ENCODE measurements at places on chromosomes 5 and 9.
A peak's percentile ranks its signal among the peaks of the same experiment; 100 is the strongest.

GRCh38 chr5:86797677-86798076 lies 179.9 kb downstream of the COX7C start:
- DNase-seq, result no peak

DNA sequence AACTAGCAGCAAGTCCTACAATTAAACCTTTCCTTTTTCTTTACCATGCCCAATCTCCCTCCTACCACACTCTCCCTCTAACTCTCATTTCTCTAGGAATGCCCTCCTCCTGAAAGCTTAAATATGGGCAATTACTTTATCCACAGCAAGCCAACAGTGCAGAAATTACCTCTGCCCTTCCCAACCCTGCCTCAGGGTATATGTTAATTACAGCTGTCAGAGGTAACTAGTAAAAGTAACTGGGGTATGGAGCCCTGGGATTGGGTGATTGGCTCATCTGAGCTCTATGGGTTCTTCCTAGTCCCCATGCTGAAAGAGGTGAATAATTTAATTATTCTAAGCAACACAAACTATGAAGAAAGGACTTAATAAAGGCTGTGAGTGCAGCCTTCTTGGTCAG lies 478.9 kb upstream of the NMUR2 start:
- no peak for DNase-seq

- DNase-seq, result no peak
Observed at GRCh38 chr5:61622156-61622555, 290.1 kb downstream of the ZSWIM6 start.

- no peak for DNase-seq
Observed at GRCh38 chr9:118992813-118993794, 376.1 kb downstream of the BRINP1 start.

GRCh38 chr9:106885451-106885850 lies 22.5 kb downstream of the ZNF462 start:
- DNase-seq, result no peak

DNA sequence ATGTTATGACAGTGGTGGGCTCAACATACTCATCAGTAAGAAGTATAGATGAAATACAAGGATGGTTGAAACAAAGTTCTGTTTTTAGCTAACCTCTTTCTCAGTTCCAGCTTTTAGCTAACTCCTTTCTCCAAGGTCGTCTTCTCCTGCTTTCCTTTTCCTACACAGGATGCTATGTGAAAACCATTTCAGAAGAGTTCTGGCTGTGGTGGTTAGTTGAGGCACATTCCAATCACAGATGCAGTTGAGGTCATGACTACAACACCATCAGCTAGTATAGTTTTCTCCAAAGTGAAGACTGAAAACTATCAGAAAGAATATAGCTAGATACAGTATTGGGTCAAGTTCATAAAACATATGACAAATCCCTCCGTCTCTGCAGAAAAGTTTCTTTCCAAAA lies 477.7 kb upstream of the C9orf72 start:
- no peak for DNase-seq

DNA sequence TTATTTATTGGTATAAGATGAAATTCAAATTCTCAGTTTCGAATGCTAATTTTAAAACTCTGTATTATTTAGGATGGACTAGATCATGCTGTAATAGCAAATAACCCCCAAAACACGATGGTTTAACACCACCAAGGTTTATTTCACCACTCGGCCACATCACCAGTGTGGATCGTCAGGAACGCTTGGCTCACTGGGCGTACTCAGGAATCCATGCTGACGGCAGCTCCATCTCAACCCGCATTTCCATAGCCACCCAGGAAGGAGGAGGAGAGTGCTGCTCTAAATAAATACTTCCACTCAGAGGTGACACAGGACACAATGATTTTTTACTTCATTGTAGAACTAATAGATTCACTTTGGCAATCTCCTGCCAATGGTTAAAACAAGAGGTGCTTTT lies 347.4 kb downstream of the SH3GL2 start:
- no peak for DNase-seq

GRCh38 chr9:124666642-124667041 lies 104.5 kb downstream of the NR6A1 start:
- DNase-seq, result no peak

- no peak for DNase-seq
Observed at GRCh38 chr9:73583576-73583975, 431.9 kb downstream of the ANXA1 start.

- no peak for DNase-seq
Observed at GRCh38 chr9:106322706-106323245, 540.2 kb upstream of the ZNF462 start.

DNA sequence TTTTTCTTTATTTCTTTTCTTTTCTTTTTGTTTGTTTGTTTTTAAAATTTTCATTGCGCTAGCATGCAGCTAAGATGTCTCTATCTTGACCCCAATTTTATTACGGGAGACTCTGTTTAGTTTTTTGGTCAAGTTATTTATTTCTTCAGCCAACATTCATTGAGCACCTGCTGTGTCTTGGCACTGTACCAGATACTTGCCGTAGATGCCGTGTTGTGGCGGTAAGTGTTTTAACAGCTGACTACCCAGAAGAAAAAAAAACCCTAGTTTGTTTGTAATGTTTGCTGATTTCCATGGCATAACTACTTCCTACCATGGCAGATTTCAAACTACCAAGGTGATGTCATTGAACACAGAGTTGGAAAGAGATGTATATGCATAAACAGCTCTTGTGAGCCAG lies 65.0 kb downstream of the UGCG start:
- DNase-seq, result no peak

GRCh38 chr5:138753794-138754698 lies 821 bp downstream of the CTNNA1 start:
- DNase-seq, result peak; percentile 90

DNA sequence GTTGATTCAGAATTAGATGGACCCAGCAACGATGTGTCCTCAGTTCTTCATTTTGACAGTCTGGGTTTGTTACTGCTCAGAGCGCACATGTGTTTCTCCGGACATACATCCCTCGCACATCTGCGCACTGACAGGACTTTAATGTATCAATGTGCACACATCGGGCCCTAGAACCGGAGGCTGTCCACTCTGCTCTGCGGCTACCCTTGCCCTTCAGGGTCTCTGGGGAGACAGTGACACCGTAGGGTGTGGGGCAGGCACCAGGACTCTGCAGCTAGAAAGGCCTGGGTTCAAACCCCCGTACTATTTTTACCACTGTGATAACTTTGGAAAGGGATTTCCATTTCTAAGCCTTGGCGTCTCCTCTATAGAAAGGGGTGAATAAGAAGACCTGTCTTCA lies 23.5 kb upstream of the LPCAT1 start:
- no peak for DNase-seq

GRCh38 chr9:131197160-131197911 lies 72.0 kb downstream of the NUP214 start:
- no peak for DNase-seq

DNA sequence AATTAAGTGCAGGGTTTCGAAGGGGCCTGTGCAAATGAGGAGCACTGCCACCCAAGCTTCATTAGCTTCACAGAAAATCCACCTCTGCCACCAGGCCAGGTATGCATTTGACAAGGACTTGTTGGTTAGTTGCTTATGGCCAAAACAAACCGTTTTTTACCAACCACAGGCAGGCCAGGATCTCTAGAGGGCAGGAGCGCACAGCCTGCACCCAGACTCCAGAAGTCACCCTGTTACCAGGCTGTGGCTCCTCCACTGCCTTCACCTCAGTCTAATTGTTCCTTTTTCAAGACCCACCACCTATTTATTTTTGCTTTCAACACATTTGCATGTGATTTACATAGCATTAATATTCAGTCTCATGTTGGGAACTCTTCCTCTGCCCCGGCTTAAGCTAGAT lies 78.3 kb upstream of the HSPA9 start:
- no peak for DNase-seq

DNA sequence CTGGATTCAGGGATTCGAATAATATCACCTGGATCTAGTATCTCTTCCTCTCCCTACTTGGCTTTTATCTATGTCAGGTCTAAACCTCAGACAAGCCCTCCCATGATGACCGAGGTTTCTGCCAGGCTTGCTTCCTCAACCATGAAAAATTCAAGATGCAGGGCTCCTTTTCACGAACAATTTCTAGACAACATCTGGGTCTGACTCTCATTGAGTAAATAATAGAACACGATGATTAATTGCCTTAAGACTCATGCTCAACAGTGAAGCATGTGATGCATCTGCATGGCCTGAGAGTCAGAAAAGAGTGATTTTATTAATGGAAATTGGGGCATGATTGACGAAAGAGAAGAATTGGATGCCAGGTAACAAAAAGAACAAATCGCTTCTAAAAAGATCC lies 277.2 kb upstream of the ZNF608 start:
- no peak for DNase-seq

- peak; percentile 4 for DNase-seq
Observed at GRCh38 chr9:22649384-22649783, 202.8 kb downstream of the DMRTA1 start.

DNA sequence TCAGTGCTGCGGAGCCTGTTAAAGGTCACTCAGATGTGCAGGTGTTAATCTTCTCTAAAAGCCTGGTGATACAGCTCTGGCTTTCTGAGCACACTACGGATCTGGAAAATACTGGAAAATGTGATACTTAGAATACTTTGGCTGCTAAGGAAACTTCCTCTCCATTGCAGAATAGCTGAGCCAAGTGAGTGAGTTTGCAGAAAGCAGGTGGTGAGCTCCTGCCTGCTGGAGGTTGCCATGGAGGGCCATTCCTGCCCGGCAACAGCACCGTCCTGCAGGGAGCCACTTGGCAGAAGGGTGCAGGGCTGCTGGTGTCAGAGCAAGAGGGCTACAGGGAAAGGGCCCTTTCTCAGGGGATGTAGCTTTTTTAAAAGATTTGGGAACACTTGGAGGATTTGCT lies 40.7 kb downstream of the SECISBP2 start:
- no peak for DNase-seq

DNA sequence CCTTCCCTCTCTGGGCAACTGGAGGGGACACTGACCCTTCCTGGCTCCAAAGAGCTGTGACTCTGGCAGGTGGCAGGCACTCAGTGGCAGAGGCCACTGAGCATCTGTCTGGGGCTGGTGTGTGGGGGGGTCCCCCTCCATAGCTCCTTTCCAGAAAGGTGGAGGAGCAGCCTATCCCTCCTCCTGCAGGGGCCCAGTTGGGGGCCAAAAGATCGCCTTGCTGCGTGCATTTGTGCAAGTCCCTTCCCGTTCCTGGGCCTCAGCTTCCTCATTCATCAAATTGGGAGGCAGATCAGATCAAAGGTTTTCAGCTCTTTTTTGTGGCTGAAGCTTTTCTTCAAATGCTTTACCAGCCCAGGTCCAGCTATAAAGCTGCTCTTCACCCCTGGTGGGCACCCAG lies 77.7 kb downstream of the NTNG2 start:
- no peak for DNase-seq
